GM13977 (cell line): ENCODE measurements at places on chromosomes 3 and 15.

DNA sequence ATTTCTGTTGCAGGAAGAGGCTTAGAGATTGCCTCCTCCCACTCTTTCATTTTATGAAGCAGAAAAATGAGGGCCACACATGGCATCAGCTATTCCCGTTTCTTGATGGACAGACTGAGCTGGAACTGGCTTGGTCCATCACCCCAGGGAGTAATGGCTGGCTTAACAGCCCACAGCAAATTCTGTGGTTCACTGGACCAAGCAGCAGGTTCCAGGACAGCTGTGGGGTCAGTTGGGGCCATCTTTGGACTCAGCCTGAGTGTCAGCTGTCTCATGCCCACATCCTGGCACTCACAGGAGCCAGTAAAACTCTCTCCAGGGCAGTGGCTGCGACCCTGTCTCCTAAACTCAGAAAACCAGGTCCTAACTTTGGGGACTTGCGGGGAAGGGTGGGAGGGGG lies 36.5 kb downstream of the ZDHHC19 start:
- no peak for DNase-seq

DNA sequence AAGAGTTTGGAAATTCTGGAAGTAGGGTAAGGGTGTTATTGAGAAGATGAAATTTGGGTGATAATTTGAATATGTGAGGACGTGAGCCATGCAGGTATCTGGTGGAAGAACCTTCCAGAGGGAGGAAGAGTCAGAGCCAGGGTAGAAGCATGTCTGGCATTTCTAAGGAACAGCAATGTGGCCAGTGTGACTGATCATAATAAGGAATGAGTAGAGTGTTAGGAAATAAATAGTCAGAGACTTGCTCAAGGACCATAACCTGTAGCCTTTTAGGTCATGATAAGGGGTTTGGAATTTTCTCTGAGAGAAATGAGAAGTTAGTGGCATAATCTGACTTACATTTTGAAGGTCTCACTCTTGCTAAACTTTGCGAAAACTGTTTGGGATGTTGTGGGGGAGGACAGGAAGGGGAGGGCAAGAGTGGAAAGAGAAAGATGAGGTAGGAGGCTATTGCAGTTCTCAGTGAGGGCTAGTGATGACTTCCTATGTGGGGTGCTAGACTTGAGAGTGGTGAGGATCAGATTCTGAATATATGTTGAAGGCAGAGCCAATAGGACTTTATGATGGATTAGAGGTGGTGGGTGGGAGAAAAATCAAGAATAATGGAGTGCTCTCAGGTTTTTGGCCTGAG lies 568.3 kb downstream of the AGBL1 start:
- no peak for DNase-seq

- DNase-seq = no peak
Measured at GRCh38 chr3:107958146-107958545, 132.7 kb downstream of the CD47 start.

GRCh38 chr3:45640724-45641361 lies 46.3 kb downstream of the LIMD1 start:
- no peak for DNase-seq

- DNase-seq = no peak
Measured at GRCh38 chr3:95228416-95228815, 1165.6 kb downstream of the NSUN3 start.

DNA sequence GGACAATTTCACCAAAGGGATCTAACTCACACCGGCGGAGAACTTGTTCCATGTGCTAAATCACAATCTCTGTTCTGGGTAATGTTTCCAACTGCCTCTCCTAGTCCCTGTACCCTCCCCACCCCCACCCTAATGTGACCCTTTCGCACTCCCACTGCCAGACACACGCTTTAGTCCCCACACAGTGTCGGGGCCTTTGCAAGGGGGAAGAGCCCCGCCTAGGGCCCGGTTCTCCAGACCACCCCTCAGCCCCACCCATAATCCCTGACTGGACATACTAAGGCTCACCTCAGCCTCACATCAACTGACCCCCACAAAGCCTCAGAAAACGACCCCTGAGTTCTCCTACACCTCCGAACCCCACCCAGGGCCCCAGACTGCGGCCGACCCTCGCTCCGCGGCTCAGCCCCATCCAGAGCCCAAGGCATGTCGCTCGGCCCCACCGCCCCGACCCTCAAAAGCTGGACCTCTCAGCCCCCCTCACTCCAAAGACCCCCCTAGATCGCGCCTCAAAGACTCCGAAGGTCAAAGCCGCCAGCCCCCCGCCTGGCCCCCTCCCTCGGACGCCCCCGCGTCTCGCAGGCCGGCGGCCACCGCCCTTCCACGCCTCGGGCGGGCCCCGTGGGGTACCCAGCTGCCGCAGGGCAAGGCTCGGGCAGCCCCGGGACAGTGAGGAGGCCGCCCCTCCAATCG lies 72.0 kb upstream of the MAP4 start:
- no peak for DNase-seq

- DNase-seq = no peak
Measured at GRCh38 chr15:72801590-72802325, 18.2 kb upstream of the ADPGK start.

DNA sequence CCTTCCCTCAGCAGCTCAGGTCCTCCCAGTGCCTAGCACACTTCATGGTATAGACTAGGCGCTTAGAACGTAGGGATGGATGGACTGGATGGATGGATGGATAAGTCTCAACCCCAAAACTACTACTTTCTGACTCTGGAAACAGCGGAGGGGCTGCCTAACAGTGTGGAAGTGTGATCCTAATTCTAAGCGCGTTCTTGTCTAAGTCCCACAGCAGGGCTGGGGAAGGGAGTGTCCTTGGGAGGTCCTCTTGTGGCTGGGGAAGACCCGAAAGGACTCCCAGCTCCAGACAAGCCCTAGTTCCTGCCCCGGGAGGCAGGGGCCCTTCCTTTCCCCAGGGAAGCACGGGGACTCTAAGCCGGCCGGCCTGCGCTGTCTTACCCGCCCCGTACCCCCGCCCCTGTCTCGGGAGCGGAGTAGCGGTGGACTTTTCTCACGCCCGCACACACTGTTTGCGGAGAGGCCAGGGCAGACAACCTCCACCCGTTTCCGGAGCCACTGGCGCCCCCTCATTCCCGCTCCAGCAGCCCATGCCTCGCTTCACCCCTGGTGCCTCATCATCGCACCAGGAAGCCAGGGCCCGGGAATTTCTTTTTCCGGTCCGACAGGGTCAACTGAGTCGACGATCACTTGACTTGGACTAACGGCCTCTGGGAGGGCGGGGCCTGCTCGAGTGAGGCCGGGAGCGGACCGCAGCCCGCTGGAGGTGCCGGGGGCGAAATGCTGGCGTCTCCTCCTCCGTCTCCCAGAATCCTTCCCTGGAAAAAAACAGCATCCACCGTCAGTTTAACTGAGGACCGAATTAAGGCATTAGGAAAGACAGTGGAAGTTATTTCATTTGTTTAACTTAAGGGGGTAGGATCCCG lies 133.3 kb downstream of the TBC1D2B start:
- peak; percentile 64 for DNase-seq

GRCh38 chr15:74367296-74367854 lies at the start of gene CYP11A1:
Gene CYP11A1, minus strand, starts transcription at chr15:74367646. Its CDS starts 61 bp downstream, at chr15:74367585.
- DNase-seq = no peak

GRCh38 chr3:30864836-30865235 lies 29.6 kb downstream of the GADL1 start:
- DNase-seq = no peak

DNA sequence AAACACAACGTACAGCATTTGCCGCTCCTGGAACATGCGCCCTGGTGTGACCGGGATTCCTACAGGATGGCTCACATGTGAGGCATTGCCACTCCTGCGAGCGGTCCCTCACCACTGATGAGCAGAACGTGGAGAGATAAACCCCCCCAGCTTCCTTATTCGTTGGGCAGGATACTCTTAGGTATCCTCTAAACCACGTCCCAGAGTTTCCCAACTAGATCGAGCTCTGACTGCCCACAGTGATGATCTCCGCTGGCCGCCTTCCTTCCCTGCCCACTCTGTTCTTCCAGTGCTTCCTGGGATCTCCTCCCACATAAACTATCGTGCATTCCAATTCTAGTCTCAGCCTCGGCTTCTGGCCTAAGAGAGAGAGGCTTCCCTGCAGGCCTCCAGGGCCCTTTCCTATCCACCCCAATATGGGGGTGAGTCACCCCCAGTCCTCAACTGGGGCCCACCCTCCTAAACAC lies 91.8 kb downstream of the TOP2B start:
- DNase-seq = no peak

GRCh38 chr3:117074826-117075225 lies 365.2 kb downstream of the TUSC7 start:
- DNase-seq = no peak

- DNase-seq = no peak
Measured at GRCh38 chr3:39015418-39015817, 36.3 kb downstream of the SCN11A start.

- DNase-seq = no peak
Measured at GRCh38 chr3:20074226-20075063, 34.2 kb downstream of the KAT2B start.

DNA sequence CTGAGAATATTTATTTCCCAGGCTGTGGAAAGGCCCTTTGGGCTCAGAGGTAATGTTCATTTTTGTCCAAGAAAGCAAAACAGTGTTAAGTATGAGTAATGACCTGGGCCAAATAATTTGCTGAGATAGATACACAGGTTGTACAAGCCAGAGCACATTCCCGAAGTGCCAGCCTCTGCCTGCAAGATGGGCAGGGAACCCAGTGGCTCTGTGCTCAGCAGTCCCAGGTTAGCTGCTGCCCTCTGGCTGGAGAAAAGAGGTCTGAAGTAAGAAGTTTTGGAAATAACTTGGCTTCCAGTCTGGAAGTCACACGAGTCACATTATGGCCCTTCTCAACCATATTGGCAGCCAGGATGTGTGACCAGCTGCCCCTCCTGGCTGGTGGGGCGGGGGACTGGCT lies 20.2 kb downstream of the MYZAP start:
- no peak for DNase-seq

DNA sequence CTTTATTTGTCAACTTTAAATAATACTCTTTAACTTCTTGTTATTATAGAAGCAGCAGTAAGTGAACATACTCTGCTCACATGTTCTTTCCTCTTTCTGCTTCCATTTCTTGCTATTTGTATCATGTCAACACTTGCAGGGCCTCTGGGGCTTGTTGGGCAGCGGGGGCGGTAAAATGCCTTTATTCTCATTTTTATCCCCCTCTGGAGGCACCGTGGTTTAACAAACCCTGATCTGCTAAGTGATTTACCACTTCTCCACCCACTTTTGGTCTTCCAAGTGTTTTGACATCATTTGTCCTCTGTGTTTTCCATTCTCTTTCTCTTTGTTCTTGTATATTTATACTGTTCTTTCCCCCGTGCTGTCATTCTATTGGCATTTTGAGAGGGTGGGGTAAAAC lies 33.9 kb downstream of the SCN10A start:
- DNase-seq = no peak

DNA sequence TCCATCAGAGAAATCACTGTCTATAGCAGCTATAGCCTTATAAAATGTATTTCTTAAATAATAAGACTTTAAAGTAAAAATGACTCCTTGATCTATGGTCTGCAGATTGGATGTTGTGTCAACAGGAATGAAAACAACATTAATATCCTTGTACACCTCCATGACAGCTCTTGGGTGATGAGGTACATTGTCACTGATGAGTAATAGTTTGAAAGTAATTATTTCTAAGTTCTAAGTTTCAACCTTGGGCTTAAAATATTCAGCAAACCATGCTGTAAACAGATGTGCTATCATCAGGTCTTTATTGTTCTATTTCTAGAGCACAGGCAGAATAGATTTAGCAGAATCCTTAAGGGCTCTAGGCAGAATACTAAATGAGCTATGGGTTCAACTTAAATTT lies 568.2 kb upstream of the BCHE start:
- no peak for DNase-seq

DNA sequence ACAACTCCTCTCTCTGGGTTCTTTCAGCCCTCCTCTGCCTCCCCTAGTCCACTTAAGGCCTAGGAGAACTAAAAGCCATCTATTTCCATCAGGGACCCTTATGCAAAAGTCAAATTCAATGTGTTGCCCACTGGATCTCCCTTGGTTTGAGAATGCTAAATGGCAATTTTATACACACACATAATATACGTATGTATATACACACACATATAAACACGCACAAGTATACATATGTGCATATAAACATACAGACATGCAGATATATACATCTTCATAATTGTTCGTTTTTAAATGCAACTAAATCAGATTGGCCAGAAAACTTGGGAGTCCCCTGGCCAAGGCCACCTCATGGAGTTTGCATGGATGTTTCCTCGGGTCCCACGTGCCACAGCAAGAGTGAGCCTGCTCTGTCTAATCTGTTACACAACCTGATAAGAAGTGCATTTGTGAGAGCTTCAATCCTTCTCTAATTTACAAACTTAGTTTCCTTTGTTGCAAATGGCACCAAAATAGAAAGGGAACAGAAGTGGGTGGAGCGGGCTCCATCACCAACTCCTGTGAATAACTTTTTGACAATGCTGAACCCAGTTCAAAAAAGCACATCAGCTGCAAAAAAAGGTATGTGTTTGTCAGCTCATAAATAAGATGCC lies 84.2 kb downstream of the FOXP1 start:
- no peak for DNase-seq

- no peak for DNase-seq
Measured at GRCh38 chr3:187021748-187022402, 91.5 kb downstream of the ST6GAL1 start.

DNA sequence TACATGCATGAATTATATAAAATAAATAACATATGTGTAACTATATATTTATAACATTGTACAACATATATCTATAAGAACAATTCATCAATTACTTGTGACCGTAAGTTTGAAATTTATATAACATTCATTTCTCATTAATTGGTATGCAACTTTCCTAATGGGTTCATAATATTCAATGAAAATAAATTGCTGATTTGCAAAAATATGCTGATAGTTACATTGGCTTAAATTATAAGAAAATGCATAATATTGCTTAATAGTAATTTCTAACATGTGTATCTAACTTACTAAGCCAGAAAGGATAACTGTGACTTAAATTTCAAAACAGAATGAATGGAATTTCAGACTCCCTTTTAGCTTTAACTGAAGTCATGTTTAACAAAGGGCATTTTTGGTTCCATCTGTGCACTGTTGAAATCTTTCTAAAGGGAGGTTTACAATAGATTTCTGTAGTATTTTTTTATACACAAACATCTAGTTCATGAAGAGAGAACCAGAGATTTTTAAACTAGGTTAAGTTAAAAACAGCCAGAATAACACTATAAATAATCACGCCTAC lies 310.9 kb downstream of the TBC1D5 start:
- DNase-seq = no peak

GRCh38 chr3:140429791-140430190 lies 248.1 kb upstream of the TRIM42 start:
- no peak for DNase-seq

GRCh38 chr3:107117922-107118536 lies 259.2 kb upstream of the CCDC54 start:
- peak; percentile 48 for DNase-seq

DNA sequence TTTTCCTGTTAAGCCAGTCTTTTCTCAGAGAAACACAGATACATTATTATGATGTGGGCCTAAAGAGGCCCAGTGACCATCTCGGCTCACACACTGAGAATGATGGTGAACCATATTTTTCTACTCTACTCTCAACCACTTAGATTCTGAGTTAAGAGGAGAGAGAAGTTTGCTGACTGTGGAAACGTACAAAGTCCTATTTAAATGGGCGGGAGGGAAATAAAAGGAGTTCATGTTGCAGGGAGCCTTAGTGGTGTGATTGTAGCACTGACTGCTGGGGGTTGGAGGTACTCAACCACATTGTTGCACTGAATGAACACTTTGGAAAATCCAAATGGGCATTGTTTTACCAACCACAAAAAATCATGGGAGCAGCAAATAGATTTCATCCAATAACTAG lies 51.0 kb downstream of the ATP8B4 start:
- no peak for DNase-seq

GRCh38 chr3:43019006-43019809 lies 40.1 kb downstream of the GASK1A start:
- no peak for DNase-seq
